ENCODE measurements at places on chromosomes 3 and 15.

DNA sequence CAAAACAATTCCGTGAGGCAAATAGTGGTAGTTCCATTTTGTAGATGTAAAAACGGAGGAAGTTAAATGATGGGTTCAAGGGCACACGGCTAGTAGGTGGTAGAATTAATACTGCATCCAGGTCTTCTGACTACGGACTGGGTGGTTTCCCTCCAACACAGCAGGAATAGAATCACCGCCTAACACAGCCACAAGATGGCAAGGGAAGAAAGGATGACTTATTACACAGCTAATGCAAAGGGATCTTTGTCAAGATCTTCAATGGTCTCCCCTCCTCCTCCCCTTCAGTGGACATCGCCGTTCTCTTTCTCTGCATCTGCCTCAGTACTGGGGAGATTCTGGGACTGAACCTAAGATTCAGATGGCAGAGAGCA, 524 bp upstream of the TOPBP1 start:
- DNase-seq: no peak

DNA sequence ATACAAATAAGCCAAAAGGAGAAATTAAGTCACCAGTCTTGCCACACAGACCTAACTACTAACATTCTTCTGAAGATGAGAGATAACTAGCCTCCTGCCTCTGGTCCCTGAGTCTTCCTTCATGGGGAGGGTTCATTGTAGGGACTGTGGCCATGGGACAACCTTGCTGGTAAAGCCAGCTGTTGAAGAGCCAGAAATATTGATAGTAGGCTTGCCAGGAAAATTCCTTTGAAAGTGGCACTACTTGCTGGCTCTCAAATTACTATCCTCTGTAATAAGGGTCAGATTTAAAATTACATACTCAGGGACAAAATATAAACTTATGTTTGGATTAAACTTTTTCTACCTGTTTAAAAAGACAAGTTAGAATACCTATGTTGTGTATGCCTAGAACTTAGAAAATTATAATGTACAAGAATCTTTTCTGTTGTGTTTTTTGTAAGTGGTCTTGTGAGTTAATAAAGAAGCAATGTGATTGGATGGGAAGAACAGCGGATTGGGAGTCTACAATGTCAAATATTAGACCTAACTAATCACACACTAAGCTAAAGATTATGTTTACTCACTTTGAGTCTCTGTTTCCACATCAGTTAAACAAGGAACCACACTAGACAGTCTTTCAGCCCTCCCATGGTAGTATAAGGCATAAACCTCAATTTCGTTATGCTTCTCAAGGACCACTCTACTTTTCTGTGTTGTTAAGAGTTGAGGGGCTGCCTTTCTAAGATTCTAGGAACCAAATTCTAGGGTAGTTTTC, 60.0 kb upstream of the TRIM71 start:
- DNase-seq: no peak

GRCh38 chr3:195900436-195901355, 7.7 kb downstream of the TNK2 start:
- DNase-seq: peak; percentile 29

- DNase-seq: no peak
These were observed 9.2 kb downstream of the ZIC1 start for GRCh38 chr3:147418371-147418781.

DNA sequence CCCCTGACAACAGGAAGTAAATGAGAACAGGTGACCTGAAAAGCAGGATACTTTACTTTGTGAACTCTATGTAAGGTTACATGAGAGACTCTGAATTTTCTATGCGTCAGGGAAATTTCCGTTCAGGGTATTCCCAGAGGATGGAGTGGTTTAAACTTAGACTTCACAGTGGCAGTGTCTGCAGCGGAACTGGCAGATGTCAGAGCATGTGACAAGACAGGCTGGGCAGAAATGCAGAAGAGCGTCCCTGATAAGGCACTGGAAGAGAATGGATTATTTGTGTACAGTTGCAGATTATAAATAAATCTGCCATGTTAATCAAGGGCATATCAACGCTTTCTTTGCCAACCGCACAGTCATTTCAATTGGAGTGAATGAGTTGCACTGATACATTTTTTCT, 598.4 kb upstream of the ZNF717 start:
- no peak for DNase-seq

DNA sequence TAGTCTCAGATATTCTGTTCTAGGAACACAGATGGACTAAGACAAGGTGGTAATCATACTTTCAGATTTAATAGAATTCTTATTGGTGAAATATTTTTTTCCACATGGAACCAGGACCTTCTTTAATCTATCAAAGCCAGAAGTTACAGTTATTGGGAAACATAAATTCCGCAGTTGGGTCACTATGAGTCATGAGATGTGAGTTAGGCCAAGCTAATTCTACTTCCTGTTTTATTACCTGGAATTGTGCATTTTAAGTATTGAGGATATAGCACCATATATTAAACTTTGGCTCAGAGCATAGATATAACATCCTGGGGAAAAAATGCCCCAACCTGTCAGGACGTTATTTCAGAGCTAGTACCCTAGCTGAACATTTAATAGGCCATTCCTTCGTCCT, 96.4 kb upstream of the P3H2 start:
- no peak for DNase-seq

GRCh38 chr15:67820992-67821783, 4.1 kb upstream of the SKOR1 start:
- DNase-seq: no peak

GRCh38 chr3:152611905-152612304, 223.0 kb upstream of the P2RY1 start:
- no peak for DNase-seq

All from NCI-H510A (cell line).